ENCODE measurements at places on chromosomes 5 and 9. TPM values are rescaled to one million over a fixed set of nuclear protein-coding genes. Genes with fewer than 3 reads are reported as not detected.
A peak's percentile ranks its signal among the peaks of the same experiment; 100 is the strongest.

DNA sequence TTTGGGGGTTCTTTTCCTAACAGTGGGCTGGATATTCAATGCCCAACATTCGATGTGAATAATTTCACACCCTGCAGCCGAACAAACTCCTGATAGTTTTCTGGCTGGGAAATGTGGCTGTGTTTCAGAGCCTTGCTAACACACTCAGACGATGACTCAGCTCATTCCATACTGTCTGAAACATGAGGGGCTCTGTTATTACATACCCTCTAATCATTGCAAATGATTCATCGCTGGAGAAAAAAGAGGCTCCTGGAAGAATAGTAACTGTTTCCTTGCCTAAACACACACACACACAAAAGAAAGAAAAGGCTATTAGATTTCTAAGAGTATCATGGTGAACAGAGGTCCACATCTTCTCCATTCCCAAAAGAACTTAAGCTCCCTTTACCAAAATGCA lies 75.8 kb downstream of the OXCT1 start:
- DNase-seq, result no peak
- H3K4me3 ChIP-seq, result no peak overlapping the region
- H3K27me3 ChIP-seq, result no peaks in the 10 kb centered on the region

DNA sequence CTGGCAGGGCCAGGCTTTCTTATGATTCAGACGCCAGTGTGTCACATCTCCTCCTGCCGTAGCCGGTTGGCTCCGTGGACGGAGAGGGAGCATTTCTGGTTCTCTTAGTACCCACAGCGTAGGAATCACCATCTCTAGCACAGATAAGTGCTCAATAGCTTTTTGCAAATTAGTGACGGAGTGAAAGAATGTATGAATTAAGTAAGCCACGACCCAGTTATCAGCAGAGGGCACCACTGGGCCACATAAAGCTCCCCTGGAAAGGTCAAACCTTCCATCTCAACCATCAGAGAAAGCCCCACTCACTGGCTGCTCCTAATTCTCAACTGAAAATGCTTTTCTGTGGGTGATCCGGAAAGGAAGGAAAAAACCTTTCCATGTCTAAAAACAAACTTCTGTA lies 317.0 kb upstream of the ADCY2 start:
- H3K27me3 ChIP-seq, result peaks cover 12% of the 10 kb centered on the region
- no peak overlapping the region for H3K27ac ChIP-seq
- H3K4me1 ChIP-seq, result peaks cover 2% of the 10 kb centered on the region
- H3K4me3 ChIP-seq, result no peak overlapping the region

DNA sequence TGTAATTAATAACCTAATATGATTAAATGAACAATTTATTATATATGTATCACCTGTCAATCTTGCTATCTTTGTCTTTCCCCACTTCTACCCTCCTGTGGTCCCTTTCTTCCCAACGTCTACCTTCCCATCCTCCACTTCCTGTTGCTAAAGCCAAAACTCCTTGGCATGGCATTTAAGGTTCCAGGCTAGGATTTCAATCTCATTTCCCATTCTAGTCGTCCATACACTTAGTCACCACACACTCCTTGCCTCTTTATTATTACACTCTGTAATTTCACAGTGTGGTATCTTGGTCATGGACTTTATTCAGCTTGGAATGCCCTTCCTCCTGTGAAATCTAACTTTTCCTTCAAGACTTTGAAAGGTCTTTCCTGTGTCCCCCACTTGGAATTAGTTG lies 115.3 kb downstream of the SEMA6A start:
- no peak overlapping the region for H3K4me3 ChIP-seq
- H3K27me3 ChIP-seq, result no peaks in the 10 kb centered on the region
- no peak overlapping the region for H3K27ac ChIP-seq
- no peak for DNase-seq
- H3K36me3 ChIP-seq, result peaks cover 2% of the 10 kb centered on the region

DNA sequence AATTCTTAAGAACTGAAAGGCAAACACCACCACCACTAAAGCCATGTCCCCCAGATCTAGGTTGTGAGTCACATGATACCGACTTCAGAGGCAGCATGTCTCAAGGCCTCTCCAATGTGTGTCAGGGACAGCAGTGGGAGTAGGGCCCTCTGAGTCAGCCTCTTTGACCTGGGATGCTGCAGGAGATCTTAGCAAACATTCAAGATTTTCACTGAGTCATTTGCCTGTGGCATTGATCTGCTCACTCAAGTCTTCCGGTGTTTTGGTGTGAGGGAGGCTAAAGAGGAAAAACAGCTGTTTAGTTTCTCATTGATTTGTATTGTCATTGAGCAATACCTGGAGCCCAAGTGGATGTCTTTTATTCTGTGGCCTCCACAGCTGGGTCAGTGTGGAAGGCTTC lies 36.1 kb downstream of the TMC1 start:
- no peaks in the 10 kb centered on the region for H3K27me3 ChIP-seq
- no peaks in the 10 kb centered on the region for H3K36me3 ChIP-seq
- H3K4me1 ChIP-seq, result peaks cover 5% of the 10 kb centered on the region
- DNase-seq, result peak; percentile 11
- H3K27ac ChIP-seq, result peak overlapping the region; percentile 47
- H3K4me3 ChIP-seq, result no peak overlapping the region

DNA sequence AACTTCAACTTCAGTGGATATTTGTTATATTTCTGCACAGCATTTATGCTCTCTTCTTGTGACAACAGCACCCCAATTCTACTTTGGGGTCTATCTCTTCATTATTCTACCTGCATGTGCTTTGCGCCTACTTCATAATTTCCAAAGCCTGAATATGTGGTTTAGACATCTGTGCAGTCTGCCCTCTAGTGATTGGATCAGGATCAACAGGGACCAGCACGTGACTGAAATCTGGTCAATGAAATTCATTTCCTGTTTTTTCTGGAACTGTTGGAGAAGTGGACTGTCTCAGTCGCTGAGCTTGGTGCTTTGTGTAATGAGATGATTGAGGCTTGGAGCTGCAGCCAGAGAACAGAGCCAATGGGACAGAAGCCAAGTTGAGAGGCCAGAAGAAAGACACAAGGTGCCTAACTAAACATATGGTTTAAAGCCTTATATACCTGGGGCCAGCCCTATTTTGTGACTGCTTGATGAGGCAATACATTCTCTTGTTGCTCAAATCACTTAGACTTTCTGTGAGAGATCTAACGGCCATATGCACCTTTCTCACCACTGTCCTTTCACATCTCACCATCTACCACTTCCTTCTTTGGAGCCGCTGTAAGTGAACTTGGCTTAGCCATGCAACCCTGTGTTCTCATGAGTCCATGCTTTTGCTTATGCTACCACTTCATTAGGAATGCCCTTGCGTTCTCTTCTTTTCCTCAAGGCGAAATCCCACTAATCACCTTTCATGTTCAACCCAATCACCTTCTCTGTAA lies 68.8 kb upstream of the PPP2R2B start:
- peaks cover 18% of the 10 kb centered on the region for H3K27me3 ChIP-seq
- no peak overlapping the region for H3K4me3 ChIP-seq
- H3K4me1 ChIP-seq, result peaks cover 3% of the 10 kb centered on the region
- no peak overlapping the region for H3K27ac ChIP-seq

DNA sequence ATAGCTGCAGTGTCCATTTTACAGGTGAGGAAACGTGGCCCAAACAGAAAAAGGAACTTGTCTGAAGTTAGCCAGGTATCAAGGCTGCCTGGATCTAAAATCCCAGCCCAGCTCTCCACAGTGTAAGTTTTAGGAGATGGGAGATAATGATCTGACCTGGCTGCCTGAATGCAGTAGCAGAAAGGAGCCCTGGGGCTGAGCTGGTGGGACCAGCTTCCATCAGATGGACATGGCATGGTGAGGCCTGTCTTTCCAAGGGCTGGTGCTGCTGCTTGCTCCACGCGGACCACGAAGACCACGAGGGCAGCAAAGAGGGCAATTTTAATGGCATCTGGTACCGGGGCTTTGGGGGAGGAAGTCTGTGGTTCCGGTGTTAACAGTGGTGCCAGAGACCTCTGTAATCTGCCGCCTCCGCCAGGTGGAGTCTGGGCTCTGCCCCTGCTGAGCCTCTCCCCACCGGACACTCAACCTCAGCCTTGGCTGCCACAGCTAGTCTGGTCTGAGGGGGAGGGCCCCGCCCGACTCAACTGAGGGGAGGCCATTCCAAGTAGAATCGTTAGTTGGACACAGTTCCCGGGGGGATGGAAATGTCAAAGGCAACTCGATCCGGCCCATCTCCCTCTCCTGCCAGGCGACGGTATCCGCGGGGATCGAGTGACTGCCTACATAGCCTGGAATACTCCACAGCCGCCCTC lies 650 bp downstream of the MYORG start:
- no peak for DNase-seq
- peak overlapping the region; percentile 73 for H3K27ac ChIP-seq
- no peaks in the 10 kb centered on the region for H3K27me3 ChIP-seq
- peak overlapping the region; percentile 93 for H3K4me3 ChIP-seq
- H3K4me1 ChIP-seq, result peaks cover 40% of the 10 kb centered on the region

DNA sequence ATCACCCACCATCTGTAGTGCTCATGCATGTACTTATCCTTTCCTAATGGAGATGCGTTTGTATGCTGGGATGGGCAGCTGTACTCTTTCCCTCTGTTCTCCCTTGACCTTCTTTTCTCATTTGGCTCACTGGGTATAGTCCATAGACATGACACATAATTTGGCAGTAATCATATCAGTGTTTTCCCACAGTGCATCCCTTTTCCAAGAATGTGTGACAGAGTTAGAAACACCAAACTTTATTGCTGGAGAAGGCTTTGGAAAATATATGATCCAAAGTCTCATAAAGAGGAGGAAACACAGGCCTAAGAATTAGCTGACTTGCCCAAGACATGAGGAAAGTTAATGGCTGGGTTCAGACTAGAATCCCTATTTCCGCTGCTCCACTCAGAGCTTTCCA lies 1233.4 kb upstream of the DMAC1 start:
- no peaks in the 10 kb centered on the region for H3K4me1 ChIP-seq
- H3K27ac ChIP-seq, result no peak overlapping the region
- DNase-seq, result no peak
- no peak overlapping the region for H3K4me3 ChIP-seq
- H3K36me3 ChIP-seq, result no peaks in the 10 kb centered on the region

The NME5 gene
- total RNA-seq, result not detected

The FOXD1 gene
- not detected for total RNA-seq

The ECM2 gene
- not detected for total RNA-seq

The PHF2 gene
- total RNA-seq, result 27.1 TPM

The HAVCR2 gene
- 2.3 TPM for total RNA-seq

DNA sequence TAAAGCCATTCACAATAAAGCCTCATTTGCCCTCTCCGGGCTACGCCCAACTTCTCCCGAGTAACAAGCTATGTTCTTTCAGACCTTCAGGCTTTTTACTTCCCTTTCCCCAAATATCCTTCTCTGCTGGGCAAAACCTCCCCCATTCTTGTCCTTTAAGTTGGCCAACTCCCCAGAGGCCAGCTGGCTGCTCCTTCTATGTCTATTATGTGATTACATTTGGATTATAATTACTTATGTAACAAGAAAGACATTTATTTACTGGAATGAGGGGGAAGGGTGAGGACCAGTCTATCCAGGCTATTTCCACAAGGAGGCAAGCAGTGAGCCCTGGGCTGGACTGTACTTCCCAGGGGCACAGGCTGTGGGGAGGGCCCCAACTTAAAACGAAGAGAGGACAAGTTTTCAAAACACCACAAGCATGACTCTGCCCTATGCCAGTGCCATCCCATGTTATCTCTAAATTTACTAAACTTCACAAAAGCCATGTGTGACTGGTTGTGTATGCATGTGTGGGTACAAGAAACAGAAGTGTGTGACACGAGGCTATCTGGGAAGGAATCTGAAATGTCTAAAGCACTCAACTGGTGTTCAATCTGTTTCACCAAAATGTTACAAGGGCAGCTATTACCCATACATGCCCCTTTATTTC lies 84.5 kb downstream of the GNAQ start:
- H3K27me3 ChIP-seq, result no peaks in the 10 kb centered on the region
- DNase-seq, result no peak
- peak overlapping the region; percentile 47 for H3K27ac ChIP-seq
- peaks cover 49% of the 10 kb centered on the region for H3K4me1 ChIP-seq
- H3K36me3 ChIP-seq, result no peaks in the 10 kb centered on the region
- no peak overlapping the region for H3K4me3 ChIP-seq

GRCh38 chr5:16245249-16245648 lies 65.7 kb upstream of the MARCHF11 start:
- H3K4me3 ChIP-seq, result no peak overlapping the region
- no peaks in the 10 kb centered on the region for H3K36me3 ChIP-seq
- no peak overlapping the region for H3K27ac ChIP-seq
- H3K27me3 ChIP-seq, result no peaks in the 10 kb centered on the region

Data from T-helper 17 cell (primary cell).